Lung (tissue), 17 donors: ENCODE measurements at places on chromosomes 2 and 18.

DNA sequence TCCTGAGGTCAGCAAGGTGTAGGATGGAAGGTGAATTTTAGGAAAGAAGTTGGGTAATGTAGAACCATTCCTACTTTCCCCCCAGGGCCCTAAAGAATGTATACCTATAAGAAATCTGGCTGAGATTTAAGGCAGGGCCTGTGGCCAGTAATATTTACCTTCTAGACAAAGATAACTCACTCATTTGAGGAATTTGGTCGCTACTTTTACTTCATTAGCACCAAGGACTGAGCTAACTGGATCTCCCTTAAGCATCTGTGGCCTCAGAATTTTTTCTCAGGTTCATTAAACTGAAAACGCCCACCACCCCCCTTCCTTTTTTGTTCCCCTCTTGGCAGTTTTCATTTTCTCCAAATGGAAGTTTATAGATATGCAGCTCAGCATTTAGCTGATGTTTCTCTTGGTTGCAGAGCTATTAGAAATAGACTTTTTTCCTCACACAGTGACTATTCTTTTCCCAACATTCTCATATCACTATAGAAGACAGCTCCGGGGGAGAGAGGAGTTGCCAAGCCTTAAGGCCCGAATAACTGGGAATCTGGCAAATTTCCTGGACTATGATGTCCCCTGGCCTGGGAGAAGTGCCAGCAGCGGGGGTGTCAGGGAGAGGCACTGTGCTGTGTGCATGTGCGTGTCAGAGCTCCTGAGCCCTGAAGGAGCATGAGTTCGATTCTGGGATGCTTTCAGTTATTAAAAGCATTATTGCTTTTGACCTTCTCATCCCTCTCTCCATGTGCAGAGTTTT is 310.9 kb downstream of the PRKCE start:
- DNase-seq, result peak; percentile 95

GRCh38 chr2:46988230-46988629 is 72.6 kb upstream of the MCFD2 start:
- no peak for DNase-seq

DNA sequence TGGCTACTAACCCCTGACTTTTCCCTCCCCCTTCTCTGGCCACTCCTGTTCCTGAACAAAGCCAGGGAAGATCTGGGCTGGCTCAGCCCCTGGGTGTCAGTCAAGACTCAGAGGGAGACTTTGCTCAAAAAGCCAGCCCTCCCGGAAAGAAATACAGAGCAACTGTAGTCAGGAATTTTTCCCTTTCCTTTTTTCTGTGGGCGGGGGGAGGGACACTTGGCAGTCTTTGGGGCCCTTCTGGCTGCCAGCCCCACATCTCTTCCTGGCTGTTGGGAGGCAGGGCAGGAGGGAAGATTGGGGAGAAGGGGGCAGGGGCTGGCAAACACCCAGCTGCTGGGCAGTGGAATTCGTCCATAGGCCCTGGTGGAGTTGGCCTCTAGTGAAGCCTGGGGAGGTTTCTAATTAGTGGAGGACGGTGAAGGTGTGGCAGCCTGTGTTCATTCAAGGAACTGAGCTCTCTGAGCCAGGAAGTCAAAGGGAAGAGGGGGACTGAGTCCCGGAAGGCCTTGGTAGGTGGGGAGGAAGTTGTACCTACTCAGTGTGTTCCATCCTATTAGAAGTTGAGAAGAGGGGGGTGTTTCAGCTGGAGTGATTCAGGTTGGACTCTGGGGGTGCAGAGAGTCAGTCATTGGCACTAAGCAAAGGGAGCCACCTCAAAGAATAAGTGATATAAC is 10.9 kb downstream of the IGFBP2 start:
- DNase-seq, result peak; percentile 69

- DNase-seq, result peak; percentile 85
Observed at GRCh38 chr2:202871300-202872141, at the start of gene ICA1L. Gene ICA1L (minus strand): TSS chr2:202871766. CDS start chr2:202829009, 42,757 bp downstream.

GRCh38 chr2:113025737-113026136 is 20.5 kb downstream of the IL36A start:
- DNase-seq, result no peak

GRCh38 chr2:98454500-98455235 is 10.0 kb downstream of the INPP4A start:
- DNase-seq, result peak; percentile 15

DNA sequence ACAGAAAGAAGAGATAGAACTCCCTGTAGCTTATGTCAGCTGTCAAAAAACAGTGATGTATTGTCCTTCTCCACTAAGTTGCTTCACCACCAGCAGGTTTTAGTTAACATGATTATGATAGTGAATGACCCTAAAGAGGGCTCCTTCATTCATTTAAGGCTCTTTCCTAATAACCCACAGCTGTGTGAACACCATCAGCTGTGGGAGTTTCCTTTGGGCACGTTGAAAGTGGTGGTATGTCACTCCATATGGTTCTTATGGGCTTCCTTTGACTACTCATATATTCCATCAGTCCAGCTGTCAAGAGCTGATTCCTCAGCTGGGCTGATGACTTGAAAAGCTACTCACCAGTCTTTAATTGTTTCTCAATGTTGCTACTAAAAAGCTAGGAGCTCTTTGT is 210.3 kb downstream of the UBE2E3 start:
- no peak for DNase-seq

GRCh38 chr2:163527381-163527780 is 208.4 kb downstream of the FIGN start:
- DNase-seq, result no peak

DNA sequence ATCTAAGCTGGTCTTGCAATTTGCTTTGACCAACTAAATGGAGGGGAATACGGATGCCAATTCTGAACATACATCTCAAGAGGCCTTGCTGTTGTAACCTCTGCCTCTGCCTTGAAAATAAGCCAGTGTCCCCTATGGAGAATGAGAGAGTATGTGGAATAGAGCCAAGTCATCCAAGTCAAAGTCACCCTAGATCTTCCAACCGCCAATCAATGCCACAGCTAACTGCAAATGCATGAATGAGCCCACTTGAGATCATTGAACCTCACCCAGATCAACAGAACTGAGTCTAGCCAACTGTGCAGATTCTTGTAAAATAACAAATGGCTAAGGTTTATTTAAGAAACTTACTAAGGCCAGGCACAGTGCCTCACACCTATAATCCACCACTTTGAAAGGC is 139.8 kb upstream of the TANK start:
- DNase-seq, result no peak

DNA sequence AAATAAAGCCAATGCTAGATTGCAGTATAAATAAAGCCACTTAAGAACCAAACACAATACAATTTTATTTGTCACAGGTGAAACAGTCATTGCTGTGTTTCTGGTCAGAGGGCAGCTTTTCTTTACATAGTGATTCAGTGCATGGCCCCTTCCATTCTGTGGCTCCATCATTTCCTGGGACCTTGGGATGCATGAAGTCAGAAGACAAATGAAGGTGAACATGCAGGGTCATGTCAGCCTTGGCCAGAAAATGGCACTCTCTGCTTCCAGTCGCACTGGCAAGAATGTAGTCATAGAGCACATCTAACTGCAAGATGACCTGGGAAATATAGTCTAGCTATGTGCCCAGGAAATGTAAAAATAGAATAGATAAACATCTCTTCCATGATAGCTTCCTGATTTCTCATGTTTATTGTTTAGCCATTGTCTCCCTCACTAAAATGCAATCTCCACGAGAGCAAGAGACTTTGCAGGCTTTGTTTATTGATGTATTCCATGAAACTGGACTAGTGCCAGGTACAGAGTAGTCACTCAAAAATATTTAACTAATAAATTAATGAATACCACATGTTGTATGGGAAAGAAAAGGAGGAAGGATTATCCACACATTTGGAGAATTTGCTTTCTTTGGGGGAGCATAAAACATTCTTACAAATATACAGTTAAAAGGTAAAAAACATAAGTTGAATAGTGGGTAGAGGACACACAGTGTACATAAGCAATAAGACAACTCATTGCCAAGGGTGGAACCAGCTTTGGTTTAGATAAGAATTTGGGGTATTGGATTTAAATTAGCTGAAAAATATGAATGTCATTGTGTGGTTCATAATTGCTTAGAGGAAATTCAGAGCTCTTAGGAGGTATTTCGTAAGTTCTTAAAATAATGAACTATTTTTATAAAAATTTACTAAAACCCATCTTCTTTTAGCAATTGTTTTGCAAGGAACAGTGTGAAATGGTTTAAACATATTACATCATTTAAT is 343.8 kb downstream of the PID1 start:
- no peak for DNase-seq

GRCh38 chr2:105504459-105504858 is 105.6 kb upstream of the FHL2 start:
- DNase-seq, result no peak

DNA sequence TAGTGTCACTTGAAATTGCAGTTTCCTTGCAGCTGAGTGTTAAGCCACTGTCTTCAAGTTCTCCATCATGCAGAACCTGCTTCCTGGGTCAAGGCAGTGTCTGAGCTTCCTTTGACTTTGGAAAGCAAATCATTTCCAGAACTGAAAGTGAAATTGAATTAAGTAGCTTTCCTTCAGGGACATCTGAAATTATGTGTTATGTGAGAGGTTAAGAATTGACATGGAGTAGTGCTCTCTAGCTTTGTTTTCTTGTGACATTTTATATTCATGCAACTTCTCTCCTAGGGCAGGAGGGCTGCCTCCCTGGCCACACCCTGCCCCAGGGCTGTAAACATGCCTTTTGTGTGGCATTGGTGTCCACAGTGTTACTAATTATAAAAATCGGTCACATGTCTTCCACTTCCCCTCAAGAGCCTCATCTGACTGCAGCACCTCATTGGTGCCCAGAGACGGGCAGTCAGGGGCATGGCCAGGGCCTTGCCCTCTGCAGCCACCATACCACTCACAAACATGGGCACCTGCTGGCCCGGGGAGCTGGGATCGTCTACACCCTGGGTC is 14.4 kb downstream of the RAB12 start:
- no peak for DNase-seq

DNA sequence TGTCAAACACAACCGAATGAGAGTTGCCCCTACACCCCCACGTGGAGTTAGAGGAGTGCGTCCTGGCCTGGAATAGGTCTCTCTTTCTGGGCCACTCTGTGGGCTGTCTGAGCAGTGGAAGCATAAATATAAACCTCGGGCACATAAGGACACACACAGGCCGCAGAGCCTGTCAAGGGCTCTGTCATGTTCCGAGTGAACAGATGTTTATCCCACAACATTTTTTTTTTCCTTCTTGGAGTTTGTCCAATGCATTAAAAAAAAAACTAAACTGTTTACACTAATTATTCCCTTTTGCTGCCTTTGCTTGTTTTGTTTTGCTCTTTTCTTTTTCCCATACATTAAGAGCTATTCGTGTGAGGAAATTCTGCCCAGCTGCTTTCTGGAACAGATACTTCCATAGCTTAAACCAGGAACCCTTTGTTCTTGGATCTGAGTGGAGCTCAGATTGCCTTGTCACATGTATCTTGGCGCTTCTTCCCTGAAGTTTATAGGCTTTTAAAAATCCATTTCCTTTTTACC is 228.3 kb upstream of the FOSL2 start:
- DNase-seq, result peak; percentile 99

GRCh38 chr2:180910831-180911665 is 69.4 kb upstream of the UBE2E3 start:
- DNase-seq, result no peak

- no peak for DNase-seq
Observed at GRCh38 chr2:23283653-23284052, 101.3 kb upstream of the KLHL29 start.

- no peak for DNase-seq
Observed at GRCh38 chr18:44805643-44806042, 125.0 kb downstream of the SETBP1 start.

DNA sequence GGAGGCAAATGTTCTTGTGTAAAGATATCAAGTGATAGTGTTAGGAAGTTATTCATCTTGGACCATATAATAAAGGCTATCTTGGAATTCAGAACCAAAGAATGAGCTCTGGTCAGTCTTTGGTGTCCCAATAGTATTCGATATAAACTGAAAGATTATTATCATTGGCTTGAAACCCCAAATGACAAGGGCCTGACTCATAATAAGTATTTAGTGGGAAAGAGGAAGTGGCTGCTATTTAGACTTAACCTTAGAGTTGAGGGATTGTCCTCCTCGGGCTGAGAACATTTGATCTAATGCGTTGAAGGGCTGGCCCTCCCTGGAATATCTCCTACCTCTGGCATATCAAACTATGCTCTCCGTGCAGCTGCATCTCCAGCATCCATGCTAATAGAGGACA is 67.5 kb downstream of the CDH20 start:
- DNase-seq, result no peak

- no peak for DNase-seq
Observed at GRCh38 chr2:38433607-38433975, 56.5 kb upstream of the ATL2 start.

GRCh38 chr2:30472326-30472725 is 25.3 kb downstream of the LCLAT1 start:
- DNase-seq, result no peak

- DNase-seq, result no peak
Observed at GRCh38 chr2:26430826-26431225, 29.1 kb downstream of the DRC1 start.

- no peak for DNase-seq
Observed at GRCh38 chr18:51235009-51235789, 37.7 kb upstream of the MEX3C start.

- DNase-seq, result no peak
Observed at GRCh38 chr2:225272173-225272572, 127.3 kb upstream of the NYAP2 start.
